ENCODE measurements at places on chromosomes 2 and 18.

DNA sequence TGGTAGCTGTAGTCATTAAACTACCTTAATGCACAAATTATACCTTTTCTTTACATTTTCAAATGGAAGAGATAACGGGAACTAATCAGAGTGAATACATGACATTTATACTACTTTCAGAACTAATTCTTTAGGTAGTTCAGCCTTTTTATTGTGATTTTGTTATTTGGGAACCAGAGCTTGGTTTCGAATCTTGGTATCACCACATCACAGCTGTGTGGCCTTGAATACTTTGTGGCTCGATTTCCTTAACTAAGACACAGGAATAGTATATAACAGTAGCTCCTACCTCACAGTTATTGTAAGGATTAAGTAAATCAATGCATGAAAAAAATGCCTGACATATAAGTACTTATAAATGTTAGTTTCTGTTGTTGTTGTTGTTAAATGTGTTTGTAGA lies 240.0 kb downstream of the WDR7 start:
- no peak for DNase-seq

DNA sequence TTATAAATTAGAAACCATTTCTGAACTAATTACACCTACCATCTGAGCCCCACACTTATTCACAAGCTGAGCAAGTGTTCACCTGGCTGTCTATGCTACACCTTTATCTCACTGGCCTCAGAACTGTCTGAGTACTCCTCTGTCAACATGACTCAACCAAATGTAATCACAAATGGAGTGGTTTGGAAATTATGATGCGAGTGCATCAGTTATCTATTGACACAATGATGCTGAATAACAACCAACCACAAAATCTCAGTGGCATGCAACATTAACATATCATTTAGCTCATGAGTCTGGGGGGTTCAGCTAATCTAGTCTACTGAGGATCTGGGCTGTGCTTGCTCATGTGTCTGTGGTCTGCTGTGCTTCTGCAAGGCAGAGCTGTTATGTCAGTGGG lies 184.2 kb upstream of the NXPH2 start:
- no peak for DNase-seq

DNA sequence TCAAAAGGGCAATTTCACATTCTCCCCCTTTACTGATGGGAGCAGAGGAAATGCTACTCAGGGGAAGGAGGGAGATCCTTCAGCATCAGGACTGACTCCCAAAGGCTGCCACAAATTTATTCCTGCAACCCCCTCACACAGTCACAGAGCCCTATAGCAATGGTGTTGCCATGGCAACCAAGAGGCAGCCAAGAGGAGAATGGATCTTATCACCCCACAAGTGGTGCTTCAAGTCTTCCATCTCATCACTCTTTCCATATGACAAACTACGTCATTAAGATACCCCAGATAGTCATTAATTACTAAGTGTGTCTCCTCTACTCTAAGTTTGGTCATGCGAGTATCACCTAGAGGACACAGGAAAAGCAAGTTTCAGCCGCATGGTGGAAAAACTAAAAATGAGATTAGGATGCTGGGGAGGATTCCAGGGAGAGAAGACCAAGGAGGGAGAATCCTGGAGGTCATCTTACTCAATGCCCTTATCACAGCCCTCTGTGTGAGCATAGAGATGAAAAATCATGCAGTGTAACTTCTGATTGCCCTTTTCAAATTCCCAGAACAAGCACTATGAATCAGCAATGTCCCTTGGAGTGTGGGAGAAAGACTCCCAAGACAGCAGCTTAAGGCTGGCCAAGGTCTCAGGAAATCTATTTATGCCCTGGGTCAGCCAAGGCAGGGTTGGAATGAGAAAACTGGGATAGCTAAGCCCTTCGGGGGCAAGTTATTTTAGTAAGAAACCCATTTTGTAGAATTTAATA lies 885.7 kb upstream of the KLHL29 start:
- DNase-seq = no peak

DNA sequence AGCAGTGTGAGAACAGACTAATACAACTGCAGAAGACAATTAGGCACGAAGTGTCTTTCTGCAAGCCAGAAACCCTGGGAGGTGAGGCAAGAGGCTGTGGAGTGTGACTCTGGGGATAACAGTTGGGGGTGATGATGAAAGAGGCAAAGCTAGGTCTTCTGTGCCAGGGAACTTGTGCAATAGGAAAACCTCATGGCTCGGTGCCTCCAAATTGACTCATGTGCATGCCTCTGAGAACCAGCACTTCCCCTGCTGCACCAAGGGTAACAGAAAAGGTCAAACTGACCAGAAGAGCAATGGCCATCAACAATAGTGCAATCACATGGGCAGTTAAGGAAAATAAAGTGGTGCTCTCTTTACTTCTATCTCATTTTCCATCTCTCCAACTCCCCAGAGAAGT lies 136.4 kb downstream of the SCG2 start:
- DNase-seq = no peak

DNA sequence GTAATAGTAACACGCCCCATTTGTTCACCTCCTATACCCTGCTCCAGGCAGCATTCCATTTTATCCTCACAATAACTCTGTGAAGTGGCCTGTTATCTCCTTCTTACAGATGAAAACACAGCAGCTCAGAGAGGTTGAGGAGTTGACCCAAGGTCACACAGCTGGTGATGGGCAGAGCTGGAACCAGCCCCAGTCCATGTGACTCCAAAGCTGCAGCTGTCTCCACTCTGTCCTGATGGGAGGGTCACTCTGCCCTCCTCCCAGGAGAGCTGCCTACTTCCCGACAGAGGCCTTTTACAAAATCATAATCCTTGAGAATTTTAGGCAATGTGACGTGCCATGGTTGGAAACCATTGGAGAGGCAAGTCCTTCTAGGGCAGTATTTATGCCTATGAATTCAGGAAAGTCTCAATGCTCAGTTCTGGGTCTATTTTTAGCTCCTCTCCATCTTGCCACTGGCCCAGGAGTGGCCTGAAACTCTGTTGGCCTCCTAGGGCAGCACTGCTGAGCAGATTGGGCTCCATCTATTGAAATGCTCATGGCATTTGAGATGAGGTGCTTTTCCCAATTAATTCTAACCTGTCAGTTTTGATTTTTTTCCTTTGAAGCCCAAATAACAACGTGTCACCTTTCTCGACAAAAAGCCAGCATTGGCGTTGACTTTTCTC lies 162.0 kb upstream of the MSH6 start:
- DNase-seq = no peak

- no peak for DNase-seq
Observed at GRCh38 chr2:134362152-134362668, 108.3 kb downstream of the MGAT5 start.

Measured in NCI-H1694 treated with DMSO at 0.1 percent for 48 hours (cell line).